ENCODE measurements at places on chromosomes 2 and 18.

GRCh38 chr18:11020877-11021414 is 128.4 kb downstream of the PIEZO2 start:
- no peak for DNase-seq

DNA sequence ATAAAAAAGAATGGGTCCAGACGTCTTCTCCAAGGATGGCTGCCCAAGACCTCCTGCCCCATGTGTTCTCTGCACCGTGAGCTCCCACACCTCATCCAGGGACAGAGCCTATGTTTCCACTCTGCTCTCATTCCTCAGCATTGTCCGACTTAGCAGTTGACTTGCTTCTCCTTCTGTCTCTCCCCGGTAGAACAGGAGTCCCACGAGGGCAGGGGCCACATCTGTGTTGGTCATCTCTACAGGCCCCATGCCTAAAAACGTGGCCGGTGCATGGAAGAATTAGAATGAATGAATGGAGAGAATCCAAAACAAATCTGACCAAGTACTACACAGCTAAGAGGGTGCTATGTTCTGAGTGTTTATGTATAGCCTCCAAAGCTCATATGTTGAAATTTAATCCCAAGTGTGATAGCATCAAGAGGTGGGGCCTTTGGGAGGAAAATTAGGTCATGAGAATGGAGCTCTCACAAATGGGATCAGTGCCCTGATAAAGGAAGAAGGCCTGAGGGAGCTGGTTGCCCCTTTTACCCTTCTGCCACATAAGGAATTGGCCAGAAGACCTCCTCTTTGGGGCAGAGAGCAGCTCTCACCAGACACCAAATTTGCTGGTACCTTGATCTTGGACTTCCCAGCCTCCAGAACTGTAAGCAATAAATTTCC is 55.9 kb downstream of the FAM178B start:
- no peak for DNase-seq

GRCh38 chr2:33420726-33421125 is 55.7 kb upstream of the RASGRP3 start:
- DNase-seq = no peak

DNA sequence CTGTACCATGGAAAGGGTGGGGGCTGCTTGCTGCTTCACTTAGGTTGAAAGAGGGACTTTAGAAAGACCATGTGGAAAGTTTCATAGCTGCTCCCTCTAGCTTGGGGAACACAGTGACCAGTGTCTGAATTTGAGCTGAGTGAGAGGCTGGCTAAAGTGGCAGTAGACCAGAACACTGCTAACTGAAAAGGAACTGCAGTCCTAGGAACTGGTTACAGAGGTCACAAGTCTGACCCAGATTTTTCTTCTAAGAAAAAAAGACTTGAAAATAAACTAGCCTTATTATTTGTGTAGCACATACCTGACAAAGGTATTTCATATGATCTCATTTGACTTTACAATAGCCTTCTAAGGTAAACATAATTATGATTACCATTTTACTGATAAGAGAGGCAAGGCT is 153.6 kb downstream of the FSHR start:
- DNase-seq = no peak

GRCh38 chr2:80281049-80281448 is 23.5 kb downstream of the LRRTM1 start:
- DNase-seq = no peak

DNA sequence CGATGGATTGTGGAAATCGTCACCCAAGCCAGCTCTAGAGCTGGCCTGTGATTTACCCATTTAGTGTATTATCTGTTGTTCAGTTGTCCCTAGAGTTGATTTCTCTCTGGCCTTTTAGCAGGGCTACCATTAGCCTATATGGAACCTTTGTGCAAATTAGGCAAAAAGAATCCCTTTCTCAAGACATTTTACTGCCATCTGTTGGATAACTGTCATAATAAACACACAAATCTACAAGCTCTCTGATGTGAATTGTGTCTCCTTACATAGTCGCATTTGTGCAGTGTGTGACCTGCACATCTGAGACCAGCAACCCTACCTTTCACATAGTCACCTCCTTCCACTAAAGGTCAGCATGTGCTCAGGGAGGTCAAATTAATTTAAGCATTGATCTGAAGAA is 34.0 kb downstream of the LOXHD1 start:
- DNase-seq = no peak

DNA sequence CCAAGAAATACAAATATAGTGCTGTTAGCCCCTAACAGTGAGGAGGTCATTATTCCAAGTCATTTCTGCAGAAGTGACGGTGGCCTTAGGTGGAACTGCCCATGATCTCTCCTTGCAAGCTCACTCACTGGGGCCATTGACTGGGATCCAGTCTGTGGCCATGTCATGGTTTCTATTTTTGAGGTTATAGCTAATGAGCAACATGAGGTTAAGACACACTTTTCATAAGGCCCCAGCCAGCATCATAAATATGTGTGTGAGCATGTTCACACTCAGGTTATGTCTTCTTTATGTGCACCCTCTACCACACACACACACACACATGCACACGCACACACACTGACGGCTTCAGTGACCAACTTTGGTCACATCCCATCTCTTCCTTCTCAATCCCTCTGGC is 484 bp downstream of the AFF3 start:
- DNase-seq = no peak

- no peak for DNase-seq
Measured at GRCh38 chr18:78099979-78100588, 850.4 kb downstream of the GALR1 start.

DNA sequence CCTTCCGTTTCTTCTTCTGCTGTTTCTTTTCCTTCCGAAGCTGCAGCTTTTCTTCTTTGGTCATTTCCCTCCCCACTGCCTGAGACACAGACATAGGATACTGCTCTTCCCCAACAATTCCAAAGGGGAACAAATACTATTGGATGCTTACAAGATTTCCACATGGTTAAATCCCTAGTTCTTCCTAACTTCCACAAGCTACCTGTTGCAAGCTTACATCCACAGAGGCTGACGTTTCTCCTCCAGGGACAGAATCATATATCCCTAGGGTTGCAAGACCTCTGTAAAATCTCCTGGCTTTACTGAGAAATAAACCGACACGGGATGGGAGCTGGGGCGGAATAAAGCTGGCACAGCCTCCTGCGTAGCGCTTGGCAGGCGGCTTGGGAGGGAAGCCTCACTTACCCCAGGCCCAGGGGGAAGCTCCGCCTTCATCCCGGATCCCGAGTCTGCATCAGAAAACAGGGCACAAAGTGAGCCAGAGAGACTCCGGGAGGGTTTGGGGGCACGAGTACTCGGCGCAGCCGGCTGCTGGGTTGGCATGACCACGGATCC is 590 bp downstream of the EIF2B4 start:
- no peak for DNase-seq

Data from cortex of kidney (tissue), 1 donor.